Endothelial cell of umbilical vein (primary cell): ENCODE measurements at places on chromosomes 6 and 20. TPM values are rescaled to one million over a fixed set of nuclear protein-coding genes. Genes with fewer than 3 reads are reported as not detected.

GRCh38 chr20:42295592-42295991 lies 677.4 kb upstream of the CHD6 start:
- no peak for DNase-seq
- H3K36me3 ChIP-seq: no peaks in the 10 kb centered on the region
- H3K27me3 ChIP-seq: no peaks in the 10 kb centered on the region
- H3K27ac ChIP-seq: no peak overlapping the region

- H3K36me3 ChIP-seq: no peaks in the 10 kb centered on the region
- peaks cover 4% of the 10 kb centered on the region for H3K27me3 ChIP-seq
- H3K27ac ChIP-seq: no peak overlapping the region
- no peak overlapping the region for H3K4me3 ChIP-seq
- DNase-seq: no peak
Measured at GRCh38 chr6:135224037-135224647, 43.0 kb downstream of the MYB start.

- no peak overlapping the region for H3K4me3 ChIP-seq
- H3K27ac ChIP-seq: no peak overlapping the region
- no peaks in the 10 kb centered on the region for H3K4me1 ChIP-seq
- DNase-seq: no peak
- no peaks in the 10 kb centered on the region for H3K36me3 ChIP-seq
Measured at GRCh38 chr20:19283490-19284025, 71.1 kb downstream of the SLC24A3 start.

- no peak overlapping the region for H3K4me3 ChIP-seq
- DNase-seq: no peak
- H3K4me1 ChIP-seq: no peaks in the 10 kb centered on the region
Measured at GRCh38 chr6:35795453-35796071, 1.6 kb downstream of the CLPS start.

GRCh38 chr6:167670938-167671338 lies 155.8 kb upstream of the AFDN start:
- no peak overlapping the region for H3K27ac ChIP-seq
- no peak for DNase-seq
- H3K4me3 ChIP-seq: no peak overlapping the region

DNA sequence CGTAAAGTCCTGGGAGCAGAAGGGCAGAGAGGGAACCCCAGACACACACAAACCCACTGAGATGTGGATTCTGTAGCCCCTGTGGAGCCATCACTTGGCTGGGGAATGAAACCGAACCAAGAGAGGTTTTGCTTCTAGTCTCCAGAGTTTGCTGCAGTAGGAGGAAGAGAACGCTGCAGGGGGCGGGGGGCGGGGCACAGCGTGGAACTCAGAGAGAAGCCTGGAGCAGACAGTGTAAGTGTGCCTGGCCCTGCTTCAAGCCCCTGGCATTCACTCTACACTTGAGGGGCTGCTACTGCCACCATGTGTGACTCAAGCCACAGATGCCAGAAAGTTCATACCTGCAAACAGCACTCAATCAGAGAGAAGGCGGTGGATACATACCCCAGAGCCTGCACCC lies 18.9 kb downstream of the GABRR1 start:
- no peak overlapping the region for H3K27ac ChIP-seq
- no peaks in the 10 kb centered on the region for H3K4me1 ChIP-seq
- no peak for DNase-seq
- no peak overlapping the region for H3K4me3 ChIP-seq
- H3K36me3 ChIP-seq: no peaks in the 10 kb centered on the region

DNA sequence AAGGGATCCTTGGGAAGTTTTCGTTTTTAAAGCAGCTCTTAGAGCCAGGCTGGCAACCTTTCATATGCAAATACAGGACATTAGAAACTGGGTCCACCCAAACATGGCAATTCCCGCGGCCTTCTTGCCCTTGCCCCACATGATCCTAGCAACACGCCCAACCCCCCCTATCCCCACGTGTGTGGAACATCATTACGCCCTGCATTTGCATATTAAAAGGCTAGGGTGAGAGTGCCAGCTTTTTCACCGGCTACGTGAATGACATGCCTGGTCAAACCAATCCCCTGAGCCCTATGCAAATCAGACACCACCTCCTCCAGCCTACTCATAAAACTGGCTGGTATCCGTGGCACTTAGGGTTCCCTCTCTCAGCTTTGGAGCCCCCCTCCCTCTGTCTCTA lies 88.1 kb downstream of the TNFRSF21 start:
- H3K27me3 ChIP-seq: no peaks in the 10 kb centered on the region
- H3K36me3 ChIP-seq: no peaks in the 10 kb centered on the region
- DNase-seq: no peak
- no peaks in the 10 kb centered on the region for H3K4me1 ChIP-seq
- no peak overlapping the region for H3K4me3 ChIP-seq
- H3K27ac ChIP-seq: no peak overlapping the region

GRCh38 chr20:48679599-48679998 lies 148.2 kb downstream of the PREX1 start:
- peaks cover 29% of the 10 kb centered on the region for H3K36me3 ChIP-seq
- H3K4me3 ChIP-seq: no peak overlapping the region
- no peak for DNase-seq
- peaks cover 27% of the 10 kb centered on the region for H3K4me1 ChIP-seq

DNA sequence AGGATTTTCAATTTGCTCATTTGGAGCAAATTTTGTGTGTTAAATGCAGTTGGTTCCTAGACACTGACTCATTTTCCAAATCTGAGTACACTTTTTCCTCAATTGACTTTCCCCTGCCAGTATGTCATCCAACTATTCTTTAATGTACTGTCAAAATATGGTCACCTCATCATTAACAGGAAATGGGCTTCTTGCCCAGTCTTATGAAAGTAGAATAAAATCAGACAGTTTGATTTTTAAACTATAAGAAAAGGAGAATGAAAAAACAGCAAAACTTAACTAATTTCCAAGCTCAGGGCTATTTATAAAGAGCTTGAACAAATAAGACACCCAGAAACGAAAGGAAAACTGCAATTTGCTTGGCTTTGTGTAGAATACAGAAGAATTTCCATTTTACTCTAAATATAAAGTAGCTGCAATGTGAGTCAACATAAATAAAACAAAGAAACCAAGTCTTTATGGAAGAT lies 43.7 kb upstream of the RAB23 start:
- DNase-seq: peak; percentile 74
- no peaks in the 10 kb centered on the region for H3K27me3 ChIP-seq
- H3K27ac ChIP-seq: peak overlapping the region; percentile 50
- H3K4me3 ChIP-seq: no peak overlapping the region
- no peaks in the 10 kb centered on the region for H3K36me3 ChIP-seq

- peaks cover 14% of the 10 kb centered on the region for H3K4me1 ChIP-seq
- no peak overlapping the region for H3K4me3 ChIP-seq
Measured at GRCh38 chr6:142816031-142816430, 128.9 kb downstream of the HIVEP2 start.

DNA sequence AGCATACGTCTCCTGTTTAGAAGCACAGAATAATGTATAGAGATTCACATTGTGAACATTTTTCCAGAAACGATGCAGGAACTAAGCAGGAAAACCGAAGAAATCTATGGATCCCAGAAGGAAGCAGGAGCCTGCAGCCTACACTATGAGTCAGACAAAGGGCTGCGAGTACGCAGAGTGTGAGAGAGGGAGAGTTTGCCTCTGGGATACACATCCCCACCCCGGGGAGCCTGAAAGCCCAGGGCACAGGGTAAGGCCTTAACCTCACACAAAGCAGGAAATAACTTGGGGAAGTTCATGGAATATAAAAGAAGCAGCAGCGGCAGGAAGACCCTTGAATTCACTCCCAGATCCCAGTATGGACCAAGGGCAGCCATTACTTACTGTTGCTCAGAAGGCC lies 842.1 kb upstream of the MANEA start:
- no peaks in the 10 kb centered on the region for H3K27me3 ChIP-seq
- no peaks in the 10 kb centered on the region for H3K36me3 ChIP-seq
- no peak for DNase-seq
- no peak overlapping the region for H3K27ac ChIP-seq
- no peaks in the 10 kb centered on the region for H3K4me1 ChIP-seq

GRCh38 chr6:6707143-6707542 lies 118.6 kb downstream of the LY86 start:
- DNase-seq: no peak
- H3K4me3 ChIP-seq: no peak overlapping the region
- no peaks in the 10 kb centered on the region for H3K4me1 ChIP-seq
- no peak overlapping the region for H3K27ac ChIP-seq
- H3K36me3 ChIP-seq: no peaks in the 10 kb centered on the region

- H3K27ac ChIP-seq: peak overlapping the region; percentile 88
- no peaks in the 10 kb centered on the region for H3K27me3 ChIP-seq
- H3K4me3 ChIP-seq: peak overlapping the region; percentile 80
- H3K36me3 ChIP-seq: peaks cover 29% of the 10 kb centered on the region
Measured at GRCh38 chr20:62142252-62143080, 728 bp downstream of the PSMA7 start.

DNA sequence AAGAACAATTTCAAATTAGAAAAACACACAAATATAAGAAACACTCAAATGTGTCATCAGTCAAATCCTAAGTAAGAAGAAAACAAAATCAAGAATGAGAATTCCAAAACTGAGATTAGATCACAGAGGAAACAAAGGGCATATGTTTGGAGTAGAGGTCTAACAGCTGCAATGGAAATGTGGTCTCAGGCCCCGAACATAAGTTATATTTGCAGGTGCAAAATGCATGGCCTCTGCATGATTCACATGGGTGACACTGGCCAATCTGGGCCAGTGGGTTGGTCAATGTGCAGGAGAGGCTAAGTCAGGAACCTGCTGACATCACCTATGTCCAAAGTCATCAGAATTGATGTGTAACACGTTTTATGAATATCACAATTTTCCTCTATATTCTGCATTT lies 108.5 kb upstream of the MAP7 start:
- peak; percentile 40 for DNase-seq
- H3K27me3 ChIP-seq: no peaks in the 10 kb centered on the region
- no peak overlapping the region for H3K4me3 ChIP-seq

DNA sequence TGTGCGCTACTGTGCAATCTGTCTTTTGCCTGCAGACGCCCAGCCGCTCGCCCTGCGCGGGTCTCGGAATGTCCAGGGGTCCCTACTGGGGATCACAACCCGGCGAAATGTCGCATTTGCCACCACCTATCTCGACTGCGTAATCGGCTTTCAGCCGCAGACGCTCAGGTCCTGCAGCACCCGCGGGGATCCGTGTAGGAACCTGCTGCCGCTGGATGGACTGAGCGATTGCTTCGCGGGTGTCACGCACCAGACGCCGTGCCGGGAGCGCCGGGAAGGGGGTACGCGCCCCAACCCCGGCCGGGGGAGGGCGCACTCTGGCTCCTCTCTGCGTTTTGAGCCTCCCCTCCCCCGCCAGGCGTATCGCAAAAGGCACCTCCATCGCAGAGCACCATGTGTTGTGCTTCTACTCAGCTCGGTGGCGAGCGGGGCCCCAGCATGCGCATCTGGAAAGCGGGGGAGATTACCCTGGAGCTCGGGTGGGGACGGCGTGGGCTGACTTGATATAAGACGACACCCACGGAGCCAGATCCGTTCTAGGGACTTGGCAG lies 747 bp upstream of the PTPRA start:
- no peaks in the 10 kb centered on the region for H3K36me3 ChIP-seq
- H3K4me1 ChIP-seq: peaks cover 35% of the 10 kb centered on the region
- peak overlapping the region; percentile 29 for H3K27ac ChIP-seq
- DNase-seq: peak; percentile 64
- no peaks in the 10 kb centered on the region for H3K27me3 ChIP-seq

DNA sequence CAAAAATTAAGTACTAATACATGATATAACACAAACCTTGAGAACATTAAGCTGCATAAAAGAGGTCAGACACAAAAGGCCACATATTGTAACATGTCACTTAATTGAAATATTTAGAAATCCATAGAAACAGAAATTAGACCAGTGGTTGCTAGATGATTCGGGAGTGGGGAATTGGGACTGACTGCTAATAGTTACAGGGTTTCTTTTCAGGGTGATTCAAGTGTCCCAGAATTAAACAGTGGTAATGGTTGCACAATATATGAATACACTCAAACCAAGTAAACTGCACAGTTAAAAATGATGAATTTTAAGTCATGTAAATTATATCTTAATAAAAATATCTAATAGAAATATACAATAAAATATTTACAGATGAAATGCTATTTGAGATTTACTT lies 174.5 kb downstream of the WDR27 start:
- H3K36me3 ChIP-seq: no peaks in the 10 kb centered on the region
- no peak overlapping the region for H3K4me3 ChIP-seq
- peaks cover 3% of the 10 kb centered on the region for H3K4me1 ChIP-seq
- no peaks in the 10 kb centered on the region for H3K27me3 ChIP-seq

- no peaks in the 10 kb centered on the region for H3K27me3 ChIP-seq
- H3K27ac ChIP-seq: no peak overlapping the region
- peaks cover 24% of the 10 kb centered on the region for H3K4me1 ChIP-seq
- no peak for DNase-seq
- peaks cover 2% of the 10 kb centered on the region for H3K36me3 ChIP-seq
Measured at GRCh38 chr20:37987602-37988290, 45.5 kb downstream of the TTI1 start.

DNA sequence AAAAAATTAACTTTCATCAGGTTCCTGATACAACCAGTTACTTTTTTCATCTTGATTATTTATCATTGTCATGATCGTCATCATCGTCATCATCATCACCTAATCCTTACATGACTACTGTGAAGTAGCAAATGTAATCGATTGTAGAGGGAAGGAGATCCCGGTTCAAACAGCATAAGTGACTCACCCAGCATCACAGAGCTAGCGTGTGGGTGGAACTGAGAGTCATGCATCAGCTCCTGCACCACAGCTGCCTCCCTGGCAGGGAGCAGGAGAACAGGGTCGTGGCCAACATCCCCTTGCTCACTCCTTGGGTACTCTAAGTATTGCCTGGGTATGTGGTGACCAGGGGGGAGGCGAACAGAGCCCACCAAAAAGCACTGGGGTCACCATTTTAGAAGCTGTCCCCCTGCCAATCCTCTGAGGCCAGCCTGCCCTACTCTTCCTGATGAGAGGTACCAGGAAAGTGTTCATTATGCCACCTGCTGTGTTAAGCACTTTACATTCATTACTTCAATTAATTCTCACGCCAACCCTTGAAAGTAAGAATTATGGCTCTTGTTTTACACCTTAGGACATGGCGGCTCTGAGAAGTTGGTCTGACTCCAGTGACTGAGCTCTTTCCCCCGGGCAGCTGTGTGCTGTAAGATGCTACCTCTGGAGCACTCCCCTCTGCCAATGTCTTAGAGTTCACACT lies 425.2 kb downstream of the CD83 start:
- no peak for DNase-seq
- H3K27ac ChIP-seq: no peak overlapping the region
- H3K4me1 ChIP-seq: no peaks in the 10 kb centered on the region
- H3K36me3 ChIP-seq: no peaks in the 10 kb centered on the region
- no peak overlapping the region for H3K4me3 ChIP-seq
- H3K27me3 ChIP-seq: no peaks in the 10 kb centered on the region

- no peak overlapping the region for H3K4me3 ChIP-seq
- H3K27ac ChIP-seq: no peak overlapping the region
- H3K36me3 ChIP-seq: no peaks in the 10 kb centered on the region
- no peak for DNase-seq
- H3K4me1 ChIP-seq: peaks cover 4% of the 10 kb centered on the region
- H3K27me3 ChIP-seq: no peaks in the 10 kb centered on the region
Measured at GRCh38 chr6:119215885-119216590, 133.5 kb downstream of the MAN1A1 start.

- no peaks in the 10 kb centered on the region for H3K27me3 ChIP-seq
- peak overlapping the region; percentile 30 for H3K27ac ChIP-seq
- H3K36me3 ChIP-seq: no peaks in the 10 kb centered on the region
- H3K4me1 ChIP-seq: peaks cover 15% of the 10 kb centered on the region
- no peak for DNase-seq
Measured at GRCh38 chr20:33673410-33674293, 576 bp downstream of the NECAB3 start.

The QKI gene
- 232 and 233 TPM in 2 replicates for total RNA-seq

The PSORS1C2 gene
- not detected in 2 replicates for total RNA-seq

The NRSN1 gene
- total RNA-seq: not detected in 2 replicates

The B4GALT5 gene
- total RNA-seq: 58.5 and 70.1 TPM in 2 replicates

The ELOVL2 gene
- total RNA-seq: not detected in 2 replicates

The CD83 gene
- 0.46 and 0.55 TPM in 2 replicates for total RNA-seq

The PARD6B gene
- 0.07 TPM in 1 of 2 replicates, not detected in the other for total RNA-seq

The ADA gene
- 26.3 and 33.2 TPM in 2 replicates for total RNA-seq
